ENCODE measurements at places on chromosomes 13 and 19. TPM values are rescaled to one million over a fixed set of nuclear protein-coding genes. Genes with fewer than 3 reads are reported as not detected.

- no peak for DNase-seq
These were observed 6.9 kb downstream of the PAK4 start for GRCh38 chr19:39132344-39132969.

DNA sequence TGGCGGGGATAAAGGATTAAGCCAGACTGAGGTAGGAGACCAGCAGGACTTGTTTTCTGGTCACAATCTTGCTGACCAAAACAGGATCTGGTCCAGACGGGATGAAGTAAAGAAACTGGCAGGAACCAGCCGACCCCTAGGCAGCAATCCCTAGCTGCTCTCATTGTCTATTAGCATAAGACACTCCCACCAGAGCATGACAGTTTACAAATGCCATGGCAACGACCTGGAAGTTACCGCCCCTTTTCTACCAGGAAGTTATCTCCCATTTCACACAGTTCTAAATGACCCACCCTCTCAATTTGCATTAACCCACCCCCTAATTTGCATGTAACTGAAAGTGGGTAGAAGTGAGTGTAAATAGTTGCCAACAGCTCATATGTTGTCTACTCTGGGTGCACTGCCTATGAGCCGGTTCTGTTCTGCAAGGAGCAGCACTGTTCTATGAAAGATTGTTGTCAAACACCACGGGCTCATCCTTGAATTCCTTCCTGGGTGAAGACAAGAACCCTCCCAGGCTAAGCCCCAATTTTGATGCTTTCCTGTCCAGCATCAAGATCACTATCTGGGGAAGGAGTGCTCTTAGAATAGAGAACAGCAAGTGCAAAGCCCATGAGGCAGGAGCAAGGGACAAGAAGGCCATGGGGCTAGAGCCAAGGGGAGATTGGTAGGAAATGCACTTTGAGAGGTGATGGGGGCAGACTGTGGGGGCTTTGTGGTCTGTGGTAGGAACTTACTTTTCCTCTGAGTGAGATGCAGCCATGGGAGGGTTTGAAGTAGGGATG, 13.9 kb upstream of the FBXO27 start:
- no peak for DNase-seq

DNA sequence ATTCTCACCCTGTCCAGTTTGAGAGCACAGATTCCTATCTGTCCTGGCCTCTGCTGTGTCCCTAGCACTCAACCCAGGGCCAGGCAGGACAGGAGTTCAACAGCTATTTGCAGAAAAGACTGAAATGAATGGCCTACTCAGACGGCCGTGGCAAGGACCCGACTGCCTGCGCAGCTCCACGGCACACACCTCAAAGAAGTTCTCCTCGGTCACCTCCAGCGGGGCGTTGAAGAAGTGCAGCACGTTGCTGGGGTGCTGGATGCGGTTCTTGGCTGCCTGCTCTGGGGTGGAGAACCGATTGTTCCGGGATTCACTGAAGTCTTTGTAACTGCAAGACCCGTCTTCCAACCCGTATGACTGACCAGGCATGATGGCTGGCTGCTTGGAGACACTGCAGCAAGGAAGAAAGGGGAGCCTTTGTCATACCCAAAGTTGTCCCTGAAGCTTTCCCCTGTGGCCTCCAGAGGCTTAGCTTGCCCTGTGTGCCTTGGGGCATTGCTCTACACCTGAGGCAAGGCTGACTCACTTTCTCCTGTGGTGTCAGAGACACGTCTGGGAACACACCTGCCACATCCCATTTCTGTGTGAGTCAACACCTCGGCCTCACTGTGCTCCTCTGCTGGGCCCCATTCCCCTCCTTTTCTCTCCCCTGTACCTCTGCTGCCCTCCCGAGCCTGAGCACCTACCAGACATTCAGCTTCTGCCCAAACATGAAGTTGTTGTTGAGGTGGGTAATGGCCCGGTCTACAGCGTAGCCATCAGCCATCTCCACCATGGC, 6.8 kb upstream of the ECH1 start:
- DNase-seq: no peak

The BRME1 gene
- 9.1 TPM for total RNA-seq

DNA sequence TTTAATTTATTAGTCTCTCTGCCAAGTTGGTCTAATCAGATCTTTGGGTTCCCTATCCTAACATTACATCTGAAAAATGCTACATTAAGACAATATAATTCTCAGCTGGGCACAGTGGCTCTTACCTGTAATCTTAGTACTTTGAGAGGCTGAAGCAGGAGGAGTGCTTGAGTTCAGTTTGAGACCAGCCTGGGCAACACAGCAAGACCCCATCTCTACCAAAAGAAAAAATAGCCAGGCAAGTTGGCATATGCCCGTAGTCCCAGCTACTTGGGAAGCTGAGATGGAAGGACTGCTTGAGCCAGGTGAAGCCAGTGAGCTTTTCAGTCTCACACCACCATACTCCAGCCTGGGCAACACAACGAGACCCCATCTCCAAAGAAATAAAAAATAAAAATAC, 95.0 kb downstream of the KLF12 start:
- no peak for DNase-seq
